Breast epithelium (tissue), 4 donors: ENCODE measurements at places on chromosomes 4 and X. TPM values are rescaled to one million over a fixed set of nuclear protein-coding genes. Genes with fewer than 3 reads are reported as not detected.

DNA sequence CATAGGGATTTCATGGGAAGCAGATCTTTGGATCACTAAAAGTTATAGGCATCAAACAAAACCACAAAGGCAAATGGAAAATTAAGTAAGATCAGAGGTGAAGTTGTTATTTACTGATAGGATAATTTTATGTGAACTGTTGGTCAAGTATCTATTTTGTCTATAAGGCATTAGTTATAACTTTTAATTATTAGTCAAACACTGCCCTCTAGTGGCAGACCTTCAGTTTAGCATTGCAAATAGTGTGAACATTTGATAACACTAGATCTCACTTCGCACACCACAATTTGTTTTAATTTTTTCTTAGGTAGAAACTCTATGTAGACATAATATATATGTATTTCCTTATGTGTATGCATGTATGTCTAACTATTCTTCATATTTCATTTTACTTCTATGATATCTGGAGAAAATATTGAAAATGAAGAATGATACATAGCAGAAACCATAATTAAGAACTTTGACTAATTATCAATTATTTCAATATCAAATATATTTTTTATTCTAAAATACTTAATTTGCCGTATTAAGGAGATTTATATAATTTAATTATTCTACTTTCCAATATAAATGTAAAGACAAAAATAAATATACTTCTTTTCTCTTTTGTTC lies 214.5 kb upstream of the TACR3 start:
- DNase-seq, result no peak

DNA sequence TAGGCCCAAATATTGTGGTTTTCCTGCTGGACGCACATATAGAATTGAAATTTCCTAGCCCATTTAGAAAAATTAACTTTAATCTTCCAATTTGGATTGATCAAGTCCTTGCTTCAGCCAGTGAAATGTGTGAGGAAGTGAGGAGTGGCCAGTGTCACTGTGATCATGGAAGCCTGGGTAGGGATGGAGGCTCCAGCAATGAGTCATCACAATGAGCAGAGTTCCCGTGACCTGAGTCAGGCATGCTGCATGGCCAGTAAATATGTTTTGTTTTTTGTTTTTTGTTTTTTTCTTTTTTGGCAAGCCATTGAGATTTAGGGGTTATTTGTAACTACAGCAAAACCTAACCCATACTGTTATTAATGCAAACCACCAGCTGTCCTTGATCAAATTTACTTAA lies 52.1 kb downstream of the IDS start:
- no peak for DNase-seq

DNA sequence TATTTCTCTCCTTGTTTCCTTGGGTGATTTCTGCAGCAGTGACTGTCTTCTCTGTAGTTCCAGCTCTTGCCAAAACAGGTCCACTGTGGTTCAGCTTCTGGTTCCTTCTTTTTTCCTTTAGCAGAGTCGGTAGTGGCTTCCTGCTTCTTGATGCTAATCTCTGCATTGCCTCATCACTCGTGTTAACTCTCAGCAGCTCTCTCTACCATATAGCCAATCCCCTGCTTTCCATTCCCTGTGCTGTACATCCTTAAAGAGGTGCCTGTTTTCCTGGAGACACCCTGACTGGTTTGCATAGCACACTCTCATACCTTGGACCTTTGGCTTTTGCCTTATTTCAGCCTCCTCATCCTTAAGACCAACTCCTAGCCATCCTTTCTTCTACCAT lies 191.2 kb upstream of the LNX1 start:
- DNase-seq, result no peak

DNA sequence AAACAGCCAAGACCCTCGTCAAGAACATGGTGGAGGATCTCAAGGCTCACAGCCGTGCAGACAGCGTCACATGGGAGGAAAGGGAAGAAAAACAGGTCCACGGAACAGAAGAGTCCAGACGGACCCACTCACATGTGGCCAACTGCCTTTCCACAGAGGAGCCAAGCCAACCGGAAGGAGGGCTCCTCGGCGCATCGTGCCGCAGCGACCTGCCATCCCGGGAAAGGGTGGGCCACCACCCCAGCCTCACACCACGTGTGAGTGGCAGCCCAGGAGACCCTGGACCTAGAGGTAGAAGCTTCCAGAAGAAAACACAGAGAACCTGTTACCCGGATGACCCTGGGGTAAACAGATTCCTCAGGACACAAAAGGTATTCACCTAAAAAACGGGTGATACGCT lies 28.4 kb downstream of the CTBP1 start:
- DNase-seq, result no peak

- DNase-seq, result no peak
Measured at GRCh38 chr4:171024720-171025303, 788.4 kb upstream of the GALNTL6 start.

GRCh38 chrX:140389331-140389730 lies 115.5 kb downstream of the SOX3 start:
- DNase-seq, result no peak

DNA sequence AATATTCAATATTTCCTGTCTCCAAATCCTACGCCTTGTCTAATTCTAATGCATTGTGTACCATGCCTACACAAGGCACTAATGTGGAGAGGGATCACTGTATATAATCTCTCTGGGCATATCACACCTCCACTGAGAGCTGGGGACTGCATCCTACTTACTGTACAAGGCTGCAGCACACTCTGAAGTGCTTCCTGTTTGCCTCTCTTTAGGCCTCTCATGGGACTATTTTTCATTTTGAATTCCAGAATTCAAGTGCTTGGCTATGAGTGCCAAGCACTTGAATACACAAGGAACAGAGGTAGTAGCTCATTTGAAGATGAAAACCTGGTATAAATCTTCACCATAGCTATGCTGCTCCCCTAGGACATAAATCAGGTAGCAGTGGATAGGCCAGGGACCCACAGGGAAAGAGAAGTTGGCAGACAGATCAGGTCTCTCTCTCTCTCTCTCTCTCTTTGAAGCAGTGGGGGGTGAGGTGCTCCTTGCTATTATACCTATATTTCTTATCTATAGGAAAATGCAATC lies 229.7 kb upstream of the MBNL3 start:
- no peak for DNase-seq

DNA sequence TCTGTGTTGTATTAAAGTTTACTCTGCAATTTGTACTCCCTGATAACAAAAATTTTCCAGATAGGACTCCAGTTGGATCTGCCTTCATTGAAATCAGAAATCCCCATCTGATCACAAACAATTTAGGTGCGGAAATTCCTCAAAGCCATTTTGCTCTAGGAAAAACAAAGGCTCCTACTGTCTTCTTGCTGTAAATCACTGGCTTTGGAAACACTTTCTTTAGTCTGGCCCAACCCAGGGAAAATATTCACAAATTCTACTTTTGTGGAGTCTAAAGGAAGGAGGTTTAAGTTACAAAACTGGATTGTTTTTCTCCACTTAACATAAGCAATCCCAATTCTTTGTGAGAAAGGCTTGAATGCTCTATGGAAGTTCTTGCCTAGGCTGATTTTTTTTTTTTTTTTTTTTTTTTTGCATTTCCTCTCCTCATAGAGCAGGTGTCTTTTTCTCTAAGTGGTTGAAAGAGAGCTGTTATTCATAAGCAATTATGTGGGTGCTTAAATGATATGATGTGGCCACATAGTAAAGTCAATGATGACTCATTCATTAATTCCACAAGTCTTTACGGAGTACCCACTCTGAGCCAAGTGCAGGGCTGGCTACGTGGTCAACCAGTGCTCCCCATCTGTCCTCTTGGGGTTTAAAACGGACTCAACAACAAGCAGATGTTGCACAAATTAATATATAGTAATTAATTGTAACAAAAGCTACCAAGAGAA lies 261.4 kb downstream of the LDB2 start:
- no peak for DNase-seq

DNA sequence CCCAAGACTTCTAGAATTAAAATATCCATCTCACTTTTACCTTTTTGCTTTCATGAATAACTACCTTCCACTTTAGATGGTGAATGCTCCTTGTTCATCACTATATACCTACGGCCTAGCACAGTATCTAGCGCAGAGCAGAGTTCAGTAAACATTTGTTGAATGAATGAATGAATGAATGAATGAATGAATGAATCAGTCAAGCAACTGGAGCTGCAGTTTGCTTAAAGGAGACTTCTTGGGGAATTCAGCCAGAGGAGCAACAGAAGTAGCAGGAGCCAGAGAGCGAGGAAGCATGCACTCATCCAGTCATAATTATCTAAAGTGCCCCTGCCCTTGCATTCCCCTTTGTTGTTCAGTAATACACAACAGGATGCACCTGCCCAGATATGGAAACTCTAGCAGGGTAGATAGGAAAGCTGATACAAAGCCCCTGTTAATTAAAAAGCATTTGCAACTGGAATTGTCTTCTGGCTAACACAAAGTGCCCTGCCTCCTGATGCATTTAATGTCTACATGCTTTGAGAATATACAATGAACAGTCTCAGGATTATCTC lies 103.0 kb upstream of the MBNL3 start:
- no peak for DNase-seq

DNA sequence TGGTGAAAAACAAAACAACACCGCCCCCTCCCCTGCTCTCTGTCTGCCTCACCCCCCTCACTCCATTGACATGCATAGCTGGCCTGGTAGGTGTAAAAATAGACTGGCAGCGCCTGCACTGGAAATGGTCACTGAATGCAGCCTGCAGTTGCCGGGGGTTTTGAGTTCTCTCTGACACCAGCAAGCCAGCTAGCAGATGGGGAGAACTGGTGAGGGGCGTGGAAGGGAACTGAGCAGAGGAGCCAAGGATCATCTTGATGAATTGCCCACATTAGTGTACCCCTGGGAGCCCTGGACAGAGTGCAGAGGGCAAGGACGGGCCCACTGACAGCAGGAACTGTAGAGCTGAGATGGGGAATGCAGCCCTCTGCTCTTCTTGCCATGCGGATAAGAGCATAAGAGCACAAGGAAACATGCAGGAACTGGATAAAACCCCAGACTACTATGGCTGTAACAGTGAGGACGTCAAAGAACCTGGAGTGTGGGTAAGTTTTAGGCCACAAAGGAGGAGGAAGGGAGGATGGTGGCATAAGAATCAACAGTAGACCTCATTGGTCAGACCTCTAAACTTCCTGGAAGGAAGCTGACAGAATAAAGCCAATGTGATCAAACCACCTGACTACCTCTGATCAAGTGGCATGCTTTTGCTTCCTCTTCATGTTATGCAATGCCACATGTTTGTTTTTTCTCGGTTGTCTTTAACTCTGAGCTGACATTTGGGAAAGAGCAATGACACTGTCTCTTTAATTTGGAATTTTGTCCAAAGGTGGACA lies 96.3 kb downstream of the ANK2 start:
- DNase-seq, result no peak

DNA sequence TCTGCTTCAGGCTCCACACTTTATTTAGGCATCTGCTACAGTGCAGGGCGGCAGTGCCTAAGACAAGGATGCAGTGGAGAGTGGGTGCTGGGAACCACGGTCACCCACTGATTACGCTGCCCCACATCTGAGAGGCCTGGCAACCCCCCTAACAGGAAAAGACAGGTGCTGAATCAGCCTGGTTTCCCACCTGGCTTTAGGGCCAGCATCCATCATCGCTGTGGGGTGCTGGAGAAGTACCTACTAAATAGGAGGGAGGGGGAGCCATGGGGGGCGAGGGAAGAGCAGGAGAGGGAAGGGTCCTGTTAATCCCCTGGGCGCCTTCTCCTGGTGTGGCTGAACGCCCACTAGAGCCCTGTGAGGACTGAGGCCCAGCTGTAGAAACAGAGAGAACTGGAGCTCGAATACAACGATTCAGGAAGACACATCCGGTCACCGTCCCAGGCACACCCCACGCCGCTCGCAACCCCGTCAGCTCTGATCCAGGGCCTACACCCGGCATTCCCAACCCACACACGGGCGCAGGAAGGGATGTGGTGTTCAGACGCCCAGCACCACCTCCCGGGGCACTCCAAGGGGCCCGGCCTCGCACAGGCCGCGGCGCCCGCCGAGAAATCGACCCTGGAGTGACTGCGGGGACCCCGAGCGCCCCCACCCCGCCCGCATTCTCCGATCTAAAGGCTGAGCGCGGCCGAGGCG lies 554 bp downstream of the DCTD start:
- DNase-seq, result peak; percentile 66

DNA sequence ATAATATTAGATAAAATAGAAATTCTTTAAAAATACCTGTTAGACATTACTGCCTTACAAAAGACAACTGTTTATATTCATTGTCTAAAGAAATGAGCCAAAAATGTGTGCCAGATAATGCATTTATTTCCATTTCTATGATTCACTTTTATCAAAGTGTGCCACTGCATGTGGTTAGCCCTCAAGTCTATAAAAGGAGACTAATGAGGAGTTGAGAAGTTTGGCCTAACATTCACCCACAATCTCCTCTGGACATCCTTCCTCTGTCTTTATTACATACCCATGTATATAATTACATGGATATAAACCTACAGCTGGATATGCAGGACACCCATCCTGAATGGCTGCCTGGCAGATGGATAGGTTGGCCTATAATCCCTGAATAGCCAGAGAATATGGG lies 42.6 kb upstream of the PDE5A start:
- DNase-seq, result no peak

- DNase-seq, result no peak
Measured at GRCh38 chr4:27181693-27182092, 321.1 kb downstream of the STIM2 start.

DNA sequence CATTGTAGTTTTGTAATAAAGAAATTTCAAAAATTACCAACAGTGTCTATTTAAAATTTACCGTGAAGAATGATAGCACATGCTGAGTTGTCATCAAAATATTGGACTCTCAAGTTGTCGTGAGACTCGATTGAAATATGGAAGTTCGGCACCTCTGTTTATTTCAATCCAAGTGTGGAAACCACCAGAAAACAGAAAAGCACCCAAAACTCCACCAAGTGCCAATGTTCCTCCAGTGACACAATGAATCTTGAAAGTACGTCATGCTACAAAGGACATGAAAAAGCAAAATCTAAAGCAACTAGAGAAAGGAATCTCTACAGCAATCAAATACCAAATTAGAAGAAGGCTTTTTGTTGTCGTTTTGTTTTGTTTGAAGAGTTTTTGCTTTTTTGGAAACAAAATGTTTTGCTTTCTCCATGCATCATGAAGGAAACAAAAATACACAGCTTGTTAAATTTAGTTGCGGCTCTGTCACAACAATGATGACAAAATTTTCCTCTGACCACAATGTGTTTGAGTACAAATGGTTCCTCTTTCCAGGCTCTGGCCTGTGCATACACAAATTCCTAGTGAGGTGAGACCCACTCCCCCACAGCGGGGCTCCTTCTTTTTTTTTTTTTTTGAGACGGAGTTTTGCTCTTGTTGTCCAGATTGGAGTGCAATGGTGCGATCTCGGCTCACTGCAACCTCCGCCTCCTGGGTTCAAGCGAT lies 9.6 kb upstream of the IL13RA1 start:
- DNase-seq, result no peak

Gene HMGB3
- total RNA-seq, result 2.7 TPM

Gene RBM41
- total RNA-seq, result 32.5 TPM

Gene TMEM31
- total RNA-seq, result not detected

Gene GNRHR
- total RNA-seq, result not detected

Gene TEX13B
- not detected for total RNA-seq

Gene PROM1
- 40.0 TPM for total RNA-seq

Gene AKAP14
- not detected for total RNA-seq

Gene DMP1
- total RNA-seq, result not detected

Gene IL2
- total RNA-seq, result not detected

Gene TXK
- total RNA-seq, result 1.6 TPM

Gene LRRC66
- total RNA-seq, result 0.33 TPM
